ENCODE measurements at places on chromosomes 13 and 19.
A peak's percentile ranks its signal among the peaks of the same experiment; 100 is the strongest.

GRCh38 chr13:105474983-105475610, 1060.4 kb downstream of the EFNB2 start:
- peak; percentile 12 for DNase-seq

DNA sequence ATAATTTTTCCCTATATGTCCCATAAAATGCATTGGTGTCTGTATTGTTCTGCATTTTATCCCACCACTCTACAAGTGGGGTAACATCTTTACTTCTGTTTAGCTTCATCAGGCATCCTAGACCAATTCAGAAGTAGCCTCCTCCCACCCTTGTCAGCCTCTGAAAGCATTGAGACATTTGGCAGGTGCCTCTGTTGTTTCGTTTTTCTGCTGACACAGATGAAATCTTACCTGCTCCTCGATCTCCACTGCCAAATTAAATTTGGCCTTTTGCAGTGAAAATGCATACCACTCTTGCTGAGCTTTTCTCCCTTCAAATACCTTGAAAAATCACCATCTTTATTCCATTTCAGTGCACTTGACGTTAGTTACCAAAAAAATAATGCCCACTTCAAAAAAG, 83.5 kb upstream of the STARD13 start:
- DNase-seq, result no peak

- no peak for DNase-seq
Observed at GRCh38 chr13:113448545-113448884, 4.8 kb downstream of the ADPRHL1 start.

- DNase-seq, result no peak
Observed at GRCh38 chr19:30373593-30373992, 1.4 kb downstream of the ZNF536 start.

DNA sequence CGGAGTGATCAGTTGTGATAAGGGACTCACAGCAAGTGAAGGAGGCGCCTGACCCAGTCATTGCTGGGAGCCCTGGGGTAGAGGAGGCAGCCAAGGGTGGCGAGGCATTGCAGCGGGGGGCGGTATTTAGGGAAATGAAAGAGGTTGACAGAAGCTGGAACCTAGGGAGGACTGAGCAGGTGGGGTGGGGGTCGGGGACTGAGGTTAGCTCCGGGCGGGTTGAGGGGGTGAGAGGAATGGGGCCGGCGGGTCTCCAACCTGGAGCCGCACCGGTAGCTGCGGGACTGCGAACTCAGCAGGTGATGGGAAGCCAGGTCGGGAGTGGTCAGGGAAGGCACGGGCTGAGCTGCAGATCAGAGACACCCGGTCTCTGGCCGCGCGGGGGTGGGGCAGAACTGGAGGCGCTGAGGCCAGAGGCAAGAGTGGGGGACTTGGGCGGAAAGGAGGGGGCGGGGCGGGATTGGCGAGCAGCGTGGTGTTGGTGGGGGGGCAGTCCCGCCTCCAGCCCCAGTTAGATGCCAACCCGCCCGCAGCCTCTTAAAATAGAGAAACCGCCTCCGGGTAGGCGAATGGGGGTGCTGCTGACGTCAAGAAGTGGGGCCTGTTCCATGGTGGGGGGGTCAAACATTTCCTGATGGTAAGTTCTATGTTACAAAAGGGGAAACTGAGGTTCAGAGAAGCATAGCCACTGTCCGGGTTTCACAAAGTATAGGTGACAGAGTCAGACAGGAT, 1.5 kb downstream of the MAST3 start:
- DNase-seq, result no peak

DNA sequence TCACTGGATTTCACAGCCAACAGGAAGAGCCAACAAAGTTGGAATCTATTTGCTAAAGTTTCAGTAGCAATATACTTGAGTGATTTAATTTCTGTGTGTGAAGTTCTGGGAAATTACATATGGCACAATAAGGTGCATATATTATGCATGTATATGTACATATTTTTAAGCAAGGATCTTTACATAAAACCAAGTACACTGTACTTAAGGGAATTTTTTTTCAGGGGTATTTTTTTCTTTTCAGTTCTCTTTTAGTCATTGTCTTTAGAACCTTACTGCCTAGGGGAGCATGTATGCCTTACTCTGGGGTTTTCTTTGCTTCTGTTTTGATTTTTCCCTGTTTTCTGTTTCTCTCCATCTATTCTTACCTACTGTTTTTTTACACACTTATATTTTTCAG, 7.4 kb downstream of the RAP2A start:
- DNase-seq, result no peak

- DNase-seq, result no peak
Observed at GRCh38 chr19:45790942-45791341, 1.7 kb downstream of the DMWD start.

GRCh38 chr19:8262431-8262830, 45.7 kb downstream of the CD320 start:
- no peak for DNase-seq

DNA sequence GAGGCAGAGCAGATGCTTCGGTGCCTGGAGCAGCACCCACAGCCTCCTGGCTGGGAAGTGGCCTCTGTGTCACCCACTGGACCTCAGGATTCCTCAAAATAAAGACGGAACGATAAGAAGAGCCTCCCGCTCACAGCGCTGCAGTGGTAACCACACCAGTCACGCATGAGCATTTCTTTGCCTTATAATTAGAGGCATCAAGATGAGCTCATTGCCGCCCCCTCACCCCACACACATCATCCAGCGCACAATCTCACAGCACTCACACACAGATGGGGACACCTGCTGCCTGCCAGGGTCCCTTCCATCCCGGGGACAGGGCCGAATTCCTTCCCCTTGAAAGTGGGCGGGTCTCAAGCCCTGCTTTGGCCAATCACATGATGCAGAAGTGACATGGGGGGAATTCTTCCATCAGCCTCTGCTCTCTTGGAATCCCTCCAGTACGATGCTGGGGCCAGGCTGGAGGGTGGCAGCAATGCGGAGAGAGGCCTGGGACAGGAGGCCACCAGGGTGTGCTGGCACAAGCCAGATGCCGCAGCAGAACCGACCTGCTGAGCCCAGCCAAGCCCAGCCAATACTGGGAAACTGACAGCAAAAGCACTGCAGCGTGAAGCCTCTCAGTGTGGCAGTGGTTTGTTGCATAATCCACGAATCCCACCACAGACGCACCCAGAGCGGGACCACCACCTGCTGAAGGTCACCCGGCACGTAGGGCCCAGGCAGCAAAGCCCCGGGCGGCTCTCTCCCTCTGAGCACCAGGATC, 16.0 kb downstream of the PIP5K1C start:
- DNase-seq, result peak; percentile 86

DNA sequence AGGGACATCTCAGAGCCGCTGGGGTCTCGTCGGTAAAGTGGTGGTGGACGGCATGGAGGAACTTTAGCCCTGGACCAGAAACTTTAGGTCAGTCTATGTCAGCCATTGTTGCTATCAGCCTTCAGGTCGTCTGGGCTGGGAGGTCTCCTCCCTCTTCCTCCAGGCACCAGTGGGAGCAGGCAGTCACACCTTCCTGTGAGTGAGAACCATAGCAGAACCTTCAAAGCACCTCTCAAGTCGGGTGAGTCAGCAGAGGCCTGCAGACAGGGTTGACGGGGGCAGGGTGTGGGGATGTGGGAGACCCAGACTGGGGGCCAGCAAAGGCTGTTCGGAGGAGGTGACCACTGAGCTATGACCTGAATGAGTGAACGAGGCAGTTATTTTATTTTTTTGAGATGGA, 15.4 kb upstream of the SBNO2 start:
- no peak for DNase-seq

GRCh38 chr19:55693336-55693974, 18.4 kb downstream of the EPN1 start:
- no peak for DNase-seq

GRCh38 chr13:98879957-98880356, 97.9 kb downstream of the DOCK9 start:
- no peak for DNase-seq

- no peak for DNase-seq
Observed at GRCh38 chr19:54178581-54179261, 5.8 kb upstream of the TMC4 start.

DNA sequence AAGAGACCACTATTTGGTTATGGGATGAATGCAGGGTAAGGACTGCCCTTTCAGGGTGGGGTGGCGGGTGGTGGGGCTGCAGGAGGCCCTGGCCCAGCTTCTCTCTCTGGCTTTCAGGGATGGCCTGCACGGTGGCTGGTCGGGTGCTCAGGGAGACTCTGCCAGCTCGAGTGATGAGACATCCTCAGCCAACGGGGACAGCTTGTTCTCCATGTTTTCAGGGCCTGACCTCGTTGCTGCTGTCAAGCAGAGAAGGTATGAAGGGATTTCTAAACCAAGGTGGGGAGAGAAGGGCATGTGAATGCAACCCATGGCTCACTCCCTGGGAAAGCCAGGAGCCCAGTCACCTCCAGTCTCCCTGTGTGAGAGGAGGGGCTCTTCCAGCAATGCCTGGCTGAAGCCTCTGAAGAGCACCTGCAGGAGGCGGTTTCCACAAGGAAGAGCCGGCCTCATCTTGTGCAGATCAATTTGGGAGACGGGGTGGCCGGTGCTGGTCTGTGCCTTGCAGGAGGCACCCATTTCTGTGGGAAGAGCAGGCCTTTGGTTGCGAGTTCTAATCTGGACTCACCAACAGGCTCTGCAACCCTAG, 16.0 kb upstream of the GPI start:
- no peak for DNase-seq

DNA sequence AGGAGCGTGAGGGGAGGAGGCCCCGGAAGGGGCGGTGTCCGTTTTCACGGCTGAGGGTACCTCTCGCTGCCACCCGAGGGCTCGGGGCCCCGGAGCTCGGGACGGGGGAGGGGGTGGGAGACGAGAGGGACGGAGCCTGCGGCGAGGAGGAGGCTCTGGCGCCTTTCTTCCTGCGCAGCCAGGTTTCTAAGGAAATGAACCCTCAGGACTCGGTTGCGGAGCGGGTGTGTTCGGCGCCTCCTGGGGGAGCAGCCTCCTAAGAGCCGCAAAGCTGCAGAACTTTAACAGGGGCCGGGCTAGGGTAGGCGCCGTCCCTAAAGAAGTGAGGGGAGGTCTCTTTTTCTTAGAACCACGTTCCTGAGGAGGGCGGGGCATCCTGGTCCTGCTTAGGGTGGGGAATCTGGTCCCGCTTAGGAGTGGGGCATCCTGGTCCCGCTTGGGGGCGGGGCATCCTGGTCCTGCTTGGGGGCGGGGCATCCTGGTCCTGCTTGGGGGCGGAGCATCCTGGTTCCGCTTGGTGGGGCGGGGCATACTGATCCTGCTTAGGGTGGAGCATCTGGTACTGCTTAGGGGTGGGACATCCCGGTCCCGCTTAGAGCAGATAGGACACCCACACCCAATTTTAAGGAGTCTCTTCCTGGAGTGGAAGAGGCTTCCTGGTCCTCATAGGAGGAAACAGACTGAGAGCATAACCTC, 6.2 kb downstream of the SYT5 start:
- DNase-seq, result peak; percentile 57

DNA sequence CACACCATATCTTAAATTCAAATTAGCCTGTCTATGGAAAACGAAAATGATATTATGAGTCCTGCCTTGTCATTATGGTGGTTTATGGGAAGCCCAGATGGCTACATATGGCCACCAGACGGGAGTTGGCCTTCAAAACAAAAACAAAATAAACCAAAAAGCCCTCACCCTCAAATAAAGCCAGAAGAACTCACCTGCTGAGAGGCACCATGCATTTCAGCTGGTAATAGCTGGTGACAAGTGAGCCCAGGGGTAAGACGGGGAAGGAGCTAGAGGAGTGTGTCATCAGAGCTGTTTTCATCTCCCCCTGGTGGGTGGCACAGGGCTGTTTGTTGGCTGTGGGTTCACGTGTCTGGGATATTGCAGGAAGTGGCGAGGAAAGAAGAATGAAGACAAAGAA, 152.9 kb downstream of the EFNB2 start:
- DNase-seq, result no peak

DNA sequence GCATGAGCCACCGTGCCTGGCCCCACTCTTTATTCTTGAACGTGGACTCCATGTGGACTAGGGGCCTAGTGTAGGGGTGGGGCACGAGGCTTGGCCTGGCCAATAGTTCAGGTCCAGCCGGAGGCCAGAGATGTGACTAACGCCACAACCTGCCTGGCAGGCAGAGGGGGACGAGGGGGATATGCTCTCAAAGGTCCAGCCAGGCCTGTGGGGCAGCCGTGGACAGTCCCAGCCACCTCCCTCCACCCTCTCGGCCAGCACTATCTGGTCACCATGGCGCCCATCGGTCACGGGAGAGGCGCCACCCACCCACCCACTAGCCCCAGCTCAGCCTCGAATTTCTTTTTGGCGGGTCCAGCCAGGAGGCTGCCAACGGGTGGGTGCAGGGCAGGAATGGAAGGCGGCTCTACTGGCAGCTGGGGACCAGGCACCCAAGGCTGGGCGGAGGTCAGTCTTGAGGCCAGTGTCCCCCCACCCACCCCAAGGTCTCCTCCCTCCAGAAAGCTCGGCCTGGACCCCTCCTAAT, 2.2 kb upstream of the CERS1 start:
- no peak for DNase-seq

GRCh38 chr19:3381701-3382372, 15.5 kb downstream of the NFIC start:
- DNase-seq, result no peak

- DNase-seq, result no peak
Observed at GRCh38 chr13:101262306-101262705, 154.0 kb downstream of the NALCN start.

- DNase-seq, result no peak
Observed at GRCh38 chr19:48695743-48696352, at the start of gene FUT2. Gene FUT2, plus strand, starts transcription at chr19:48695971. Its CDS starts 6,986 bp downstream, at chr19:48702957.

- no peak for DNase-seq
Observed at GRCh38 chr13:25777509-25777908, 274.3 kb downstream of the SHISA2 start.

DNA sequence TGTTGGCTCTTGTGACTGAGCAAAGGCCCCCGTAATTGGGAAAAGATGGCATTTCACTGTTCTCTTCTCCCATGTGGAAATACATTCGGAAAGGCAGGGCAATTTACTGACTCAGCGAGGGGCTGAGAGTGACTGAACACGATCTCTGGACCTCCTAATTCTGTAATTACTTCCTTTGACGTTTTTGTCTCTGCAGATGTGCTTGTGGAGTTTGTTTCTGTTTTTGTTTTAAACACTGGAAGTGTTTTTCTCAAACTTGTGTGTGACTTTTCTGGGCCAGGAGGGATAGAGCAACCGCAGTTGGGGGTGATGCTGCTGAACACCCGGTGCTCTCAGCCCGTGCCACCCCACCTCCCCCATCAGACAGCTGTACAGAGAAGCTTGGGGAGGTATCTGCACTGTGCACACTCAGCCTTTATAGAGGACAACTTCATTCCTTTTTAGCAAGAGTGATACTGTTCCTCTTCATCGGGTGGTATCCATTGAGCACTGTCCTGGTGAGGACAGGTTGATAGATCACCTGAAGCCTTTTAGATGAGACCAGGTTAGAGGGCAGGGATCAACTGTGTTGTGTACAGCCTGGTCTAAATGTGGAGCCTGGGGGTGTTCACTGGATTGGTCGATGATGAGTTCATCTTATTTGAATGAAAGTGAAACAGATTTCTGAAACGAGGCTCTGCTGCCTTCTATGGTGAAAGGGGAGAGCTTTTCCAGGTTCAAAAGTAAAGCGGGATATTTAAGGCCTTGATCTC, 117.4 kb downstream of the ESD start:
- peak; percentile 58 for DNase-seq

- DNase-seq, result no peak
Observed at GRCh38 chr13:33092073-33092987, 76.1 kb downstream of the KL start.

GRCh38 chr19:52584736-52585440, 14.8 kb downstream of the ZNF701 start:
- DNase-seq, result no peak
